CD4-positive, alpha-beta T cell (primary cell): ENCODE measurements at places on chromosomes 4 and X.

GRCh38 chr4:10625131-10625530 lies 59.4 kb downstream of the CLNK start:
- no peak for DNase-seq

DNA sequence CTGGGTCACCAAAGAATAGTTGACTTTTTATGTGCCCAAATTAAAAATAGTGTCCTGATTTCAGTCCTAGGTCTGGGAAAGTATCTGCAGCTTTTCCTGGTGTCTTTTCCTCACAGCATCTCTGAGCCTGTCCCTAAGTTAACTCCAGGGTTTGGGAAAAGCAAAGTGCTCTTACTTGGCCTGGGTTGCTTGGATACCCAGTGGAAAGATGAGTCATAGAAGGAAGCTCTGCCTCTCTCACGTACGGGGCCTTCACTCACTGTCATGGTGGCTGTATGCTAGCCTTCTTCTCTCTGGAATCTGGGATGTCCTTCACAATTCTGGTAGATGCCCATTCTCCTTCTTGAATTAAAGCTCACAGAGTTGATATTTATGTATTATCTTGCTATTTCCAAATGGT lies 607.3 kb downstream of the ANKRD50 start:
- no peak for DNase-seq

GRCh38 chrX:125205133-125205917 lies 114.3 kb upstream of the TEX13C start:
- no peak for DNase-seq

DNA sequence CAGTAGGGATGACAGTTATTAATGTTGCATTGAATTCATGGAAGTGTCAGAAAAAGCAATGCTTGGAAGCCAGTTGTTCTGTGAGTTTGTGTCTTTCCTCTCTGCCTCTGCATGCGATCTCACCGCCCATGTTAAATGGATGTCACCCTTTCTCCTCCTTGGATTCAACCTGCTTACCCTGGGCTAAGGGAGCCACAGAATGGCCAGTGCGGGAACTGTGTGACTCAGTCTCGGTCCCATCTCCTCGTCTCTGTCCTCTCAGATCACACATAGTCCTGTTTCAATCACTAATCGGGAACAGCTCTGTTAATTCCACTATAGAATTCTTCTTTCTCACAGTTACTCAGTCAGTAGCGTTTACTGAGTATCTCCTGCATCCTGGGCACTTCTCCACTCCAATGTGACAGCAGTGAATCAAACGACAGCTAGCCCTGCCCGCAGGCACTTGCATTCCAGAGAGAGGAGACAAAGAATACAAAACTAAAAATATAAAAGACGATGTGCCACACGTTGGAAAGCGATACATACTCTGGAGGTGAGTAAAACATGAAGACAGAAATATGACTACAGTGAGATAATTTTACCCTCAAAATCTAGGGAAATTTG lies 53.6 kb upstream of the TLR3 start:
- DNase-seq: no peak

DNA sequence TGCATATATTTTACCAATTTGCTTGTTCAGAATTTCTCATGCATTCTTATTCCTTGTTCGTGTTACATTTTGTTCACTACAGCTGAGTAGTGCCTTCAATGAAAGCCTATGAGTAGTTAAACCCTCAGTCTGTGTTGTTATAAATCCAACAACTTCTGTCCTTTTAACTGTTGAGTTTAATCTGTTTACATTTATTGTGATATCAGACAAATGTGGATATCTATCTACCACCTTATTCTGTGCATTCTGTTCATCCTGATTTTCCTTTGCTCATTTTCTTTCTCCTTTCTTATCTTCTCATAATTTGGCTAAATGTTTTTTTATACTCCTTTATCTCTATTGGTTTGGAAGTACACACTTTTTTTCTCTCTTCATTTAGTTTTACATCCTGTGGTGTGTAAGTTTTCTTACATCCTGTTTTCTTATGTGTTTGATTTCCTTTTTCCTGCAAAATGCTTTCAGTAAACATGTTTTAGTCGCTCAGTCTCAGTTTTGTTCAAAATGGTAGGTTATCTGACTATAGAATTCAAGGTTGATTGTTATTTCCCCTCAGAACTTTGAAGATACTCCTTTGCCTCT lies 54.2 kb downstream of the CASP6 start:
- DNase-seq: peak; percentile 32

- DNase-seq: no peak
These were observed 1.7 kb downstream of the FAM120C start for GRCh38 chrX:54181202-54181953.

DNA sequence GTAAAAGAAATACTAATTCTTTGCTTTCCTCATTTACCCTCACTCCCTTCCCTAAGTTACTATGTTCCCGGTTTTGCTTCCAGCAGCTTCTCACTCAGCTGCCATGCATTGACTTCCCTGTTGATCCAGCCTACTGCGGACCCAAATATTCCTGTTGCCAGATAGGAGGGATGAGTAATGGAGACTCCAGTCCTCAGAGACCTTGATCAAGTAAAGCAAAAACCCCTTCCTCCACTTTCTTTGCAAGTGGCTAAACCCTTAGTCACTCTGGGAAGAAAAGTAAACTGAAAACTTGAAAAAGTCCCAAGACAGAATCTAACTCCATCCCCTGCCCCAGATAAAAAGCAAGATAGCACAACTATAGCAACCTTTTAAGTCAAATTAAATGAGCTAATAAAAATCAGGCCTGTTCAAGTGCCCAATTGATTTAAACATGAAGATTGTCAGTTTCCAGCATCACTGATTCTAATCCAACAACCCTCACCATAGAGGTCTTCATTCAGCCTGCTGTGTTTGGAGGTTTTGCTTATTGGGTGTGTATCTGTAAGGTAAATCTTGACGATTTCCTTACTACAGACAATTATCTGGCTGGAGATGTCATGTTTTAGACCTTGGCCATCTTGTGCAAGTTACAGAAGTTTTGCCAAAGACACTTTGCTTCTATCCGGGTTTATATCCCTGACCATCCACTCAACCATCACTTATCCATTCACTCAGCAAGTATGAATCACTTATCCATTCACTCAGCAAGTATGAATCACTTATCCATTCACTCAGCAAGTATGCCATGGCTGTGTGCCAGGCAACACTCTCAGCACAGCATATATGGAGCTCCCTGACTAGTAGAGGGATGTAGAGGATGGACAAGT lies 17.6 kb downstream of the FGFBP1 start:
- DNase-seq: no peak

DNA sequence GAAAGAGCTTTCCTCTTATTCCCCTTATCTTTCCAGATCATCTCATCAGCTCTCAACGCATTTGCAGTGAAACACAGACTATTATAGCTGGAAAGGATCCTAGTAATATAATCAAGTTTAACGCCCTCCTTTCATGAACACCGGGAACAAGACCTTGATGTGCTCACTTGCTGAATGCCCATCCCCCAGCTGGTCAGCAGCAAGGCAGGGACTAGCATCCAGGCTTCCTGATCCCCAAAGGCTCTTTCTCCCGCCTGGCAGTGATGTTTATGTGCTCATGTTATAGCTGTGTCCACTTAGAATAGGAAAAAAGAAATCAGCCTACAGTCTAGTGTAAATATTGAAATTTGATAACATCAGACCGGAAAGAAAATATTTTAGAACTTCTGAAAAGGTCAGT lies 24.6 kb downstream of the GPC4 start:
- DNase-seq: no peak

DNA sequence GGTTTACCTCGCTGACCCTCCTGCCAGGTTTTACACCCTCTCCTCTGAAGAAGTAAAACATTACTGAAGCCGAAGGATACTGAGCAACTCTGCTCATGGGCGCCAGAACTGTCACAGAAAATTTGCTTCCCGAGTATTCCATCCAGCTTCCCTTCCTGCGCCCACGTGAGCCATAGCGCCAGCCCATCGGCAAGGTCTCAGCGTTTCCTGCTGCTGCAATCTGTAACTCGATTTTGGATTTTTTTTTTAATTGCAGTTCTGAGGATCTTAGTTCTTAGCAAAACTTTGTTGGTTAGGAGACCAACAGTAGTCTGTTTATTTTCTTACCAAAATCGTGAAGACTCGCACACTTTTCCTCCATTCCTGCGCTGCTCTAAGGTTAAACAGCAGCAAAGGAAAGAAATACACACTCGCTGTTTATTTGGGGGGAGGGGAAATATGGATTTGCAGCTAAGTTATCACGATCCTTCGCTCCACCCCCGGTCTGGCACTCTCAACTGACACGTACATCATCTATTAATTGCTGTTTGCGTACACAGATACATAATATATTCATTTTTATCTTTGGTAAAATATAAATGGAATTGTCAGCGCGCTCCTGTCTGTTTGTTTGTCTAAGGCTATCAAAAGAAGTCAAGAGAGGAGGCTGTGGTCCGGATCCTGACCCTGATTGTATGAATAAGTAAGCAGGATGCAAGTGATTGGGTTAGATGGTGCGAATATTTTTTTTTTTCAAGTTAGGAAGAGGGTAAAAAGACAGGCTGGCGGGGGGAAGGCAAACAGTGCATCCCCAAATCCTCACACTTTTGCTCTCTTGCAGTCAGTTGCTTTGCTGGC lies at the start of gene TLL1:
Gene TLL1 (plus strand): TSS at position 777 of the 837 bp plus-strand sequence. CDS start 668 bp downstream, outside the sequence.
- DNase-seq: no peak

DNA sequence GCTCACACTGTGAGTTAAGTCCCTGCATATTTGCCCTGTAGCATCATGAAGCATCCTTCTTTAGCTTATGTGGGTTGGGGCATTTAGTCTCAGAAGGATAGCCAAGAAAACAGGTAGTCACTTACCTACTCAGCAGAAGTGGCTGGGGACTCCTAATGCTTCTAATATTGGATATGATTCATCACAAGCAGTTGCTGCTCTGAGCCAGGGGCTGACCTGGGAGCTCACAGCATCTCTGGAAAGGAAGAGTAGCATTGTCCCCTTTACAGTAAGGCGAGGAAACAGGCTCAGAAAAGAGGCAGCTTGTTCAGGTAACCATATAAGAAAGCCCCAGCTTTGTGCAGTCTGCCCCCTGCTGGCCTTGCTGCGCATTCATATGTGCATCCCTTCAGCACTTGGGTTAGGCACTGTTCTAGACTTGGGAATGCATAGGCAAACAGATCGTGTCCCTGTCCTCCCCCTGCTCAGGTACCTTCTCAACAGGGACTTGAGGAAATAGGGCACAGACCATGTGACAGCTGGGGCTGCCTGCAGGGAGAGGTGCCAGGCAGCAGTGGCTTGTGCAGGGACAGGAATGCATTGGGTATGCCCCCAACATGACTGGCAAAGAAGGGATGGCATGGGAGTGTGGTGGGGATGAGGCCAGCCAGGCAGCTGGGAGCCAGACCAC lies 35.7 kb upstream of the TBC1D14 start:
- DNase-seq: peak; percentile 85

DNA sequence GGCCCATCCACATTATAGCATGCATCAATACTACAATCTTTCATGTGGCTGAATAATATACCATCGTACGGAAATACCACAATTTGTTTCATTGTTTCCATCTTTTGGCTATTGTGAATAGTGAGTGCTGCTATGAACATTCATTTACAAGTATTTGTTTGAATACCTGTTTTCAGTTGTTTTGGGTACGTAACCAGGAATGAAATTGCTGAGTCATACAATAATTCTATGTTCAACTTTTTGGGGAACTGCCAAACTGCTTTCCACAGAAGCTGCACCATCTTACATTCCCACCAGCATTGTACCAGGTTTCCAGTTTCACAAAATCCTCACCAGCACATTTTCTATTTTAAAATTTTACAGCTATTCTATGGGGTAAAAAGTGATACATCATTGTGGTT lies 28.5 kb upstream of the MANBA start:
- no peak for DNase-seq

- DNase-seq: no peak
These were observed 136.2 kb downstream of the TBC1D19 start for GRCh38 chr4:26719954-26720552.

- no peak for DNase-seq
These were observed 31.3 kb upstream of the FGF16 start for GRCh38 chrX:77415882-77416281.

DNA sequence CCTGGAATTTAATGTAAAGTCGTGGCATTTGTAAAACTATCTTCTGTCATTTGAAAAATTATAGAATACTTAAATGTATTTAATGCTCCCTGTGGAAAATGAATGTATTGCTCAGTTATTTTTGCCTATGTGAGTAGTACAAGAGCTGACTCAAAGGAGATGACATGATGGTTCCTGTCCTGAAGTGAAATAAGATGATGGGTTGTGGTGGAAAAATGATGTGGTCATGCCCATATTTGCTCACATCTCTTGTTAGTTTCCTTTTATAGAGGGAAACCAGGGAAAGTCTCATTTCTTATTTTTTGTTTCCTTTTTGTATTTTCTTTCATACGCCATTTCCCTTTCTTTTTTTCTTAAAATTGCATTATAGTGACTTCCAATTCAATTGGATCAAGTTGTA lies 23.7 kb downstream of the PLS3 start:
- DNase-seq: no peak

DNA sequence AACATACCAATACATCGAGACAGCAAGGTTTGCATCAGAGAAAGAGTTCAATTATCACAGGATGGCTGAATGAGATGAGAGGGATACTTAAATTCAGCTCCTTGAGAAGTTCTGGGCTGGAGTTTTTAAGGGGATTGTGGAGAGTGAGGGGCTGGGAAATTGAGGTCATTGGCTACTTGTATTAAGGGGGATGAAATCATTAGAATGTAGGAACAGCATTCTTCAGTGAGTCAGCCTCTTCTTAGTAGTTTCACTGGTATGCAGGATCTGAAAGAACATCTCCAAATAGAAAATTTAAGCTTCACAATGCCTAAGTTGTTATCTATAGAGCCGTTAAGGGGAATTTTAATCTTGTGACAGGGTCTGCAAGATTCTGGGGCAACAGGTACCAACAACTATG lies 211.6 kb upstream of the TAPT1 start:
- DNase-seq: no peak

GRCh38 chr4:3387154-3387942 lies 54.4 kb upstream of the HGFAC start:
- no peak for DNase-seq

GRCh38 chr4:98226396-98226795 lies 34.8 kb upstream of the RAP1GDS1 start:
- DNase-seq: no peak

- no peak for DNase-seq
These were observed 56.9 kb upstream of the SPRY1 start for GRCh38 chr4:123339507-123340380.

GRCh38 chrX:23493941-23494374 lies 159.3 kb downstream of the PTCHD1 start:
- DNase-seq: no peak

- DNase-seq: no peak
These were observed 49.4 kb upstream of the RAB40AL start for GRCh38 chrX:102887687-102888086.

- no peak for DNase-seq
These were observed 44.1 kb upstream of the PRKX start for GRCh38 chrX:3757510-3758025.
